ENCODE measurements at places on chromosomes 7 and 10.

DNA sequence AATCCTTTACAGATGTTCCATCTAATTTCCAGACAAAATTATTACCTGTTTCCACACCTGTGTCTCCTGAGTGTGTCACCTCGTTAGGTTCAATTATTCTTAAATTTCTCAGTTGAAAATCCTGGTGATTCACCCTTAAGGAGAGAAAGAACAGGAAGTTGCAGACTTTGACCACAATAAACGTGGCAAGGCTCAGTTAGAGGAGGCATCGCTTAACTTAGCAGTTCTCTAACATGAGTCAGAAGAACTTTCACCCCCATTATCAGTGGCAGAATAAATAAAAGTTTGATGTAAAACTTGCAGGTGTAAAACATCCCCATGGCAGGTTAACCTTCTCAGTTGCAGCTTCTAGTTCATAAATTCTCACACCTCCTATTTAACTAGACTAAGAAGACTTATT lies 8.3 kb downstream of the XPNPEP1 start:
- no peak for DNase-seq

DNA sequence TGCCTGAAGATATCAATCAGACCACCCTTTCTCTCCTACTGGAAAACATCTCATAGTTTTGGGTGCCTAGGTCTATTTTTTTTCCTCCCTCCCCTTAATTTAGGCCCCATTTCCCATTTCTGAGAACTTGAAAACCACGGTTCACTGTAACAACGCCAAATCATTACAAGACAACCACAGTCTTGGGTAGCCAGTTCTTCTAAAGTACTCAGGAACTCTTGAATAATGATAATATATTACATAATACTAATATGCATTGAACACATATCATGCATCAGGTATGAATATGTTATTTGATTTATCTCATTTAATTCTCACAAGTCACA lies 185.1 kb upstream of the ADO start:
- DNase-seq, result no peak

GRCh38 chr7:47405921-47406800 lies 175.8 kb downstream of the TNS3 start:
- no peak for DNase-seq

- DNase-seq, result no peak
Measured at GRCh38 chr10:1362589-1363445, 306.6 kb downstream of the WDR37 start.

- no peak for DNase-seq
Measured at GRCh38 chr7:84188786-84189405, 5.7 kb downstream of the SEMA3A start.
